A549 treated with AZD2906 at 1 μM for 4 hours (cell line): ENCODE measurements at places on chromosomes 3 and 15. TPM values are rescaled to one million over a fixed set of nuclear protein-coding genes. Genes with fewer than 3 reads are reported as not detected.

The CFAP92 gene
- total RNA-seq, result 0.09 TPM in 1 of 5 replicates, not detected in the others

The CHRFAM7A gene
- total RNA-seq, result 4.4 to 7.5 TPM (median 6.5 TPM) in 5 replicates

The CPN2 gene
- not detected in 5 replicates for total RNA-seq

The CADM2 gene
- total RNA-seq, result 0.05 to 0.16 TPM (median 0.13 TPM) in 5 replicates

The CGNL1 gene
- total RNA-seq, result 0.46 to 0.79 TPM (median 0.56 TPM) in 5 replicates

The SNAPC5 gene
- 44.0 to 63.9 TPM (median 46.0 TPM) in 5 replicates for total RNA-seq

The CHRD gene
- 0.11 to 0.36 TPM (median 0.23 TPM) in 5 replicates for total RNA-seq

The LRRC2 gene
- not detected in 5 replicates for total RNA-seq

The GNAT1 gene
- total RNA-seq, result 0.05 to 0.25 TPM (median 0.22 TPM) in 3 of 5 replicates, not detected in the others

The ABHD17C gene
- 24.2 to 26.1 TPM (median 25.7 TPM) in 5 replicates for total RNA-seq

The IL5RA gene
- total RNA-seq, result not detected in 5 replicates

The PP2D1 gene
- total RNA-seq, result not detected in 5 replicates

The ZNF660 gene
- total RNA-seq, result not detected in 5 replicates

The CRYGS gene
- total RNA-seq, result 0.39 to 0.85 TPM (median 0.63 TPM) in 5 replicates

The CRELD1 gene
- total RNA-seq, result 11.5 to 14.5 TPM (median 12.9 TPM) in 5 replicates

The PSMD6 gene
- 75.5 to 82.1 TPM (median 75.7 TPM) in 5 replicates for total RNA-seq

The PGBD4 gene
- total RNA-seq, result 1.1 to 1.8 TPM (median 1.5 TPM) in 5 replicates

The HCLS1 gene
- total RNA-seq, result 0.08 to 0.18 TPM (median 0.15 TPM) in 5 replicates

The ZDHHC3 gene
- total RNA-seq, result 39.6 to 46.9 TPM (median 44.4 TPM) in 5 replicates

The GCNT3 gene
- total RNA-seq, result 102 to 122 TPM (median 111 TPM) in 5 replicates

The LDHAL6B gene
- not detected in 5 replicates for total RNA-seq

The SCG5 gene
- total RNA-seq, result 1.4 to 2.1 TPM (median 1.9 TPM) in 5 replicates

The CHRM5 gene
- total RNA-seq, result 0.02 to 0.06 TPM (median 0.03 TPM) in 4 of 5 replicates, not detected in the other

The MUSTN1 gene
- 0.21 TPM in 1 of 5 replicates, not detected in the others for total RNA-seq

The FES gene
- 0.46 to 0.89 TPM (median 0.85 TPM) in 5 replicates for total RNA-seq

The MNS1 gene
- 1.9 to 3.4 TPM (median 2.6 TPM) in 5 replicates for total RNA-seq

The SLC22A14 gene
- total RNA-seq, result 0.03 to 0.05 TPM (median 0.05 TPM) in 3 of 5 replicates, not detected in the others

The LMAN1L gene
- 0.02 to 0.06 TPM in 2 of 5 replicates, not detected in the others for total RNA-seq

The CHSY1 gene
- 21.5 to 32.1 TPM (median 24.3 TPM) in 5 replicates for total RNA-seq

The MCF2L2 gene
- 0.10 to 0.26 TPM (median 0.20 TPM) in 5 replicates for total RNA-seq

The FBXL2 gene
- 6.9 to 8.0 TPM (median 7.5 TPM) in 5 replicates for total RNA-seq

The GOLIM4 gene
- 14.2 to 21.0 TPM (median 16.8 TPM) in 5 replicates for total RNA-seq

The GOLGA6A gene
- 0.07 to 0.15 TPM (median 0.11 TPM) in 5 replicates for total RNA-seq

The CLEC3B gene
- total RNA-seq, result 0.14 to 0.19 TPM in 2 of 5 replicates, not detected in the others

The EXD1 gene
- total RNA-seq, result 0.14 to 0.17 TPM (median 0.14 TPM) in 3 of 5 replicates, not detected in the others

The EPHA6 gene
- 0.06 to 0.24 TPM (median 0.09 TPM) in 5 replicates for total RNA-seq

The XCR1 gene
- total RNA-seq, result not detected in 5 replicates

The SOX14 gene
- total RNA-seq, result not detected in 5 replicates

The PIF1 gene
- 9.8 to 17.7 TPM (median 16.7 TPM) in 5 replicates for total RNA-seq

The TF gene
- 1.2 to 2.1 TPM (median 1.5 TPM) in 5 replicates for total RNA-seq

The CLDN11 gene
- 0.07 to 0.15 TPM (median 0.12 TPM) in 5 replicates for total RNA-seq

The SI gene
- total RNA-seq, result not detected in 5 replicates

The SEMA6D gene
- not detected in 5 replicates for total RNA-seq
